ENCODE measurements at places on chromosomes 11 and 22.

GRCh38 chr11:36360318-36360717, 64.2 kb downstream of the PRR5L start:
- no peak for DNase-seq

DNA sequence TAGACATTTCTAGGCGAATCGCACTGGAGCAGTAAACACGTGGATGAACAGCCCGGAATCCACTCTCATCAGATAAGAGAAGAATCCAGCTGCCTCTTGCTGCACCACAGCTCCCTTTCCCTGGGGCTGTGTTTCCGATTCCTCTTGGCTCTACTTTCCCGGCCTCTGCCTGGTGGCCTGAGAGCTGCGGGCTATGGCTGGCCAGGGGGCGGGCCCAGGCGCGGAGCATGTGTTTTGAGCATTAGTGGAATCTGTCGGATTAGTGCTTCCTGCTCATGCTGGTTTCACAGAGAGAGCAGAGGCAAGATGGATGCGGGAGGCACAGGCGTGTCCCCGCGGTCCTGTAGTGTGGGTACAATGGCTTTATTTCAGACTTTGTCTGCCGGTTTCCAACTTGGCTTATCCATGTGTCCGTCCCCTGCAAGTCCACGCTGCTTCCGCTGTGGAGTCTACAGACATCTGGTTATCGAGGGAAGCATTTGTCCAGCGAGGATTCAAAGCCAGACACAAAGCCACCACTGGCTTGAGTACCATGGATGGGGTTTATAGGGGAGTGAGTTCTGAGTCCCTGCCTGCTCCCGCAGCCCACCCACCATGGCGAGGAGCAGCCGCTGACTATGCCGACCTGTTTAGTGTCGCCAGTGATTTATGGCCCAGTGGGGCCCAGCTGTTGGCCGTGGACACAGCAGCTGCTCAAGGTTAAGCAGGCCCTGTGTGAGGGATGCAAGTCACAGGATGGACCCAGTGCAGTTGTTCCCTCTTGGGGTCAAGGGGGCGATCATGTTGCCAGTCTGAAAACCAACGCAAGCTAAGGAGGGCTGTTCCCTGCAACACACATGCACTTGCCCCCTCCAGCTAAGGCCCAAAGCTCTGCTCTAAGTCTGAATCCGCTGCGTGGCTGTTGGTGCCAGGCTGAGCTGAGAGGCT, 43.3 kb upstream of the EP300 start:
- no peak for DNase-seq

DNA sequence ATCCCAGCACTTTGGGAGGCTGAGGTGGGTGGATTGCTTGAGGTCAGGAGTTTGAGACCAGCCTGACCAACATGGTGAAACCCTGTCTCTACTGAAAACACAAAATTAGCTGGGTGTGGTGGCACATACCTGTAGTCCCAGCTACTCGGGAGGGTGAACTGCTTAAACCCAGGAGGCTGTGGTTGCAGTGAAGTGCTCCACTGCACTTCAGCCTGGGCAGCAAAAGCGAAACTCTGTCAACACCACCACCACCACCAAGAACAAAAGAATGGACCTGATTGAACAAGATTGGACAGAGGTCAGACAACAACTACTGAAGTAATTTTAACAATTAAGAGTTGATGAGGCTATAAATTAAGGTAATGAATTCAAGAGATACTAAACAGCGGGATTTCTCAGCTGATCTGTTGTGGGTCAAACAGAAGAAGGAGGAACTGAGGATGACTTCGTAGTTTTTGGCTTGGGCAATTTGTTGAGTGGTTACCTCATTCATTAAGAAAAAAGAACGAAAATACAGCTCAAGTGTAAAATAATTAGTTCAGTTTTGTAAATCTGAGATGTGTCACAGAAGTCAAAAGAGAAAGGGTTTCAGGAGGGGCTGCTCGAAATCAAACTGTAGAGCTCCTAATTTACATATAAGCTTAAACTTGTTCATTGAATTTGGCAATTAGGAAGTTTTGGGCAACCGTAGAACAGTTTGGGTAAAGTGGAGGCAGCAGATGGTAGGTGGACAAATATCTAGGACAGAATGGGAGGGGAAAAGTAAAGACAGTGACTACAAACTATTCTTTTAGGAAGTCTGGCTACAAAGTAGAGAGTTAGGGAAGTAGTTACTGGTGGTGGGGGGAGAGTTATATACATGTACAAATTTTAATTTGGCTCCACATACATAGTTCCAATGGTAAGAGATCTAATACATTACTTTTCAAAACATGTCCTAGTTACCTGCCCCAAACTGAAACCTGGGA, 4.5 kb downstream of the IL18 start:
- DNase-seq = no peak

DNA sequence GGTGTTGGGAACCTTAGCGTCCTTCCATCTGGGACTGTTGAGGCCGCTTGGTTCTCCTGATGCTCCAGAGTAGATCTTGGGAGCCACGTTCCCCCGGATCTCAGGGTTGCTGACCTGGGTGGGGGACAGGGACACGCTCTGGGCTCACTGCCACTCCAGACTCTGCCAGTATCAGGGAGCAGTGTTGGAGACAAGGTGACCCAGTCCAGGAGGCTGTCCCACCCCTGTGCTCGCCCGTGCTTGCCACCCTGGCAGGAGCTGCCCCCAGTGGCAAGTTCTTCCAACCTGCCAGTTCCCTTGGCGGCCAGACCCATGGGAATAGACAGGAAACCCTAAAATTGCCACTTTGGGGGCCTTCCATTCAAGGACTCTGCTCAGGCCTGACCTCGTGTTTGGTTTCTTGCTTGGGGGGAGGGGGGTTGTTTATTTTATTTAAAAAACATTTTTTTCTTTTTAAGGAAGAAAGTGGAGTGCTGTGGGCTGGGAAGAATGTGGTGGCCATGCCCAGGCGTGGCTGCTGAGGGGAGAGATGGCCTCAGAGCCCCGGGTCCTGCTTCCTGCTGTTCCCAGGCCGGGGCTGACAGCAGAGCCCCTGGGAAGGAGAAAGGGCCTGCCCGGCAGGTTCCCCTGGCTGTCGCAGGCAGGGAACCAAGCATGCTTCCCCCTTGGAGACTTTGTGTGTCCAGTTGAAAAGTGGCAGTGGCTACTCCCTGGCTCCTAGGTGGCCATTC, 7.2 kb downstream of the GRK2 start:
- DNase-seq = no peak

GRCh38 chr11:84642500-84642899, 984.6 kb downstream of the DLG2 start:
- no peak for DNase-seq

- DNase-seq = no peak
Measured at GRCh38 chr11:20654038-20654437, 15.3 kb upstream of the NELL1 start.

DNA sequence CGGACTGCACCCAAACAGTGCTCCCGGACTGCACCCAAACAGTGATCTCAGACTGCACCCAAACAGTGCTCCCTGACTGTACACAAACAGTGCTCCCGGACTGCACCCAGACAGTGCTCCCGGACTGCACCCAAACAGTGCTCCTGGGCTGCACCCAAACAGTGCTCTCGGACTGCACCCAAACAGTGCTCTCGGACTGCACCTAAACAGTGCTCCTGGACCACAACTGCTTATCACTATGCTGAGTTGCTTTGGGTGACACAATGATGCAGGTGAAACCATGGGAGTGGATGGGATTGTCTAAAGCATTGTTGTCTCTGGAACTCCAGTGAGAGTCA, 90.4 kb downstream of the FBXO7 start:
- DNase-seq = no peak

DNA sequence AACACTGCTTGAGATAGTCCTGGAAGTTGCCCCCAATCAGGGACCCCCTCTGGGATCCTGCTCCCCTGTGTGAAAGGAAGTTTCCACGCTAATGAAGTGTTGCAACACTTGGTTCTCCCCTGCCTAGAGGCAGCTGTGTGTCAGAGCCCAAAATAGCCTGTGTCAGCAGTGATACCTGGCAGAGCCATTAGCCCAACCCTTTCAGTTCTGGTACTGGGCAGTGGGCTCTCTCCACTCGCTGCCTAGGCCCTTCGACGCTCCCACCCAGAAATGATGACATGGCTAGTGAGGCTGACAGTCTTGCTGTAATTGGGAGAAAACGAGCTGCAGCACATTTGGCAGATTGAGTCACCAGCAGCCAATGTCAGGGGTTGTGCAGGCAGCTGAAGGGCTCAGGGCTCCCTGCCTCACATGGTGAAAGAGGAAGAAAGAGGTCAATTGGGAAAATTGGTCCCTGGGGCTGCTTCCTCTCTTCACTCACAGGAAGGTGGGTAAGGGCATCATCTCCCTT, 1.4 kb upstream of the NXF1 start:
- DNase-seq = no peak
